ENCODE measurements at places on chromosomes 5 and 9.

GRCh38 chr5:1292846-1293415 lies 1.9 kb downstream of the TERT start:
- no peak for DNase-seq

DNA sequence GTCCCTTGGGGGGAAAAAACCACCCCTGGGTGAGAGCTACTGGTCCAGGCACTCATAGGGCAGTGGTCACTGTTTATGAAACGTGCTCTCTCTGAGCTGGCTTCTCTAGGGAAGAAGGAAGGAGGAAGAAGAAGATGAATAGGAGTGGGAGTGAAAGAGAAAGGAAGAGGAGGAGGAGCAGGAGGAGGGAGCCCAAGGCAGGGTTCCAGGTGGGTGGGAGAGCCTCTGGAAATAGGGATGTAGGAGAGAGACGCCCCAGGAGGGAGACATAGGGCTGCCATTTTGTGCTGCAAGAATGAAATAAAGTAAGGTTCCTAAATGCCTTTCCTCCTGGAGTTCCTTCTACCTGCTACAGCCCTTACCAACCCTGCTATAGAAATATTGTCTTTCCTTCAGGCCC lies 65.7 kb downstream of the PCDH1 start:
- DNase-seq, result no peak

- no peak for DNase-seq
These were observed 179.6 kb upstream of the MPDZ start for GRCh38 chr9:13459071-13459470.

- no peak for DNase-seq
These were observed 35.5 kb downstream of the POU5F2 start for GRCh38 chr5:93705896-93706295.

DNA sequence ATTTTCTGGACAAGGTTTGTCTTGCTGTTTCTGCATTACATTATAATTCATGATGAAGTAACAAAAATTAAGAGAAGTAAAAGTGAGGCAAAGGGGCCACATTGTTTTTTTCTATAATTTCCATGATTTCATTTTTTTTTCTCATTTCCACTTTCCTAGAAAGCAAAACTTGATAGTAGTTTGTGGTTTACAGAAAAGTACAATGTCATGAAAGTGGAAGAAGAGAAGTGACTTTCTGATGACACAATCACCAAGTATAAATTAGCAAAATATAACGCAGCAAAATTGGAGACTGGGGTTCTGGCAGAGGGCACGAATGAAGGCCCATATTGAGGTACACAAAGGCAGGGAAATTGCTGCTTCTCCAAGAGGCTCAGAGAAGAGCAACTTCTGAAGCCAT lies 5.0 kb upstream of the IFNA14 start:
- no peak for DNase-seq

DNA sequence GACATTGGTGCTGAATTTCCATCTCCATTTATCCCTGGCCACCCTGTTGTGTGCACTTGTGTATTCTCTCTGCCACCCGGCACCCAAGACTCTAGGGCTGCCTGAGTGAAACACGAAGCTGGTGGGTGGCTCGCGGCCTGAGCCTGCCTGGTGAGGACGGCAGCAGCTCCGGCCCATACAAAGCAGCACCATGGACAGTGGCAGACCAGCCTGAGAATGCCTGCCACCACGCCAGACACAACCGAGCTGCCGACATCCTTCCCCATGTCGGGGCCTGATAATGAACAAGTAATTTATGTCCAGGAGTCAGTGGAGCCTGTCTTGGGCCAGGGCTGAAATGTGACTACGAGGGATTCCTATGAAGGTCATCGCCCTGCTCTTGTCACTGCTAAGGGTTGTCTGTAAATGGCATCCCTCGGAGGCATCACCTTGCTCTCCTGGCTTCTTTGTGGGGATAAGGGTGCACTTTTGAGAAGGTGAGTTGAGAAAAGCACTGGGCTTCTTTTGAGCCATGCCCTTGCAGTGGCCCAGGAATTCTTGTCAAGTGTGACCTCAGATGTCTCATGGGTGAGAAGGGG lies 175.7 kb downstream of the MELK start:
- DNase-seq, result no peak

DNA sequence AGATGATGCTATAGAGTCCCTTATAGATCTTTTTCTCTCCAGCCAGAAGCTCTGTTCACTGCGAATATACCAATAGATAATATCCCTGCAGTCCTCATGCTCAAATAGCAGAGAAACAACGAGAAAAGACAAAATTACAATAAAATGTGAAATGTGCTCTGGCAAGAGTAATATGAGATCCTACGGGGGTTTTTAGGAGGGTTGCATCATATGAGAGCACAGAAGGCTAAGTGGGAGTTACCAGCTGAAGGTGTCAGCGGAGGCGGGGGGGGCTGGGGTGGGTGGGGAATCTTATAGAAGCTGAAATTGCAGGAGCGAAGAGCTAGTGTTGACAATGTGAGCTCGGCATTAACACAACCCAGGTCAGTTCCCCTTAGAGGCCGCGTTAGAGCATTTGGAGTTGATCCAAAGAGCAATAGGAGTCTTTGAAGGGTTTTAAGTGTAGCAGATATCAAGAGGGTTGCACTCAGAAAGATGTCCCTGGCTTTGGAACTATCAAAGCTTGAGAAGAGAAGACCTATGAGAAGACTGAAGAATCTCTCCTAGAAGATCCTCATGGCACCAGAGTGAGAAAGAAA lies 109.7 kb downstream of the BASP1 start:
- DNase-seq, result no peak

- DNase-seq, result no peak
These were observed 111.8 kb downstream of the EFNA5 start for GRCh38 chr5:107558823-107559375.

GRCh38 chr5:35182486-35182885 lies 47.8 kb downstream of the PRLR start:
- no peak for DNase-seq

DNA sequence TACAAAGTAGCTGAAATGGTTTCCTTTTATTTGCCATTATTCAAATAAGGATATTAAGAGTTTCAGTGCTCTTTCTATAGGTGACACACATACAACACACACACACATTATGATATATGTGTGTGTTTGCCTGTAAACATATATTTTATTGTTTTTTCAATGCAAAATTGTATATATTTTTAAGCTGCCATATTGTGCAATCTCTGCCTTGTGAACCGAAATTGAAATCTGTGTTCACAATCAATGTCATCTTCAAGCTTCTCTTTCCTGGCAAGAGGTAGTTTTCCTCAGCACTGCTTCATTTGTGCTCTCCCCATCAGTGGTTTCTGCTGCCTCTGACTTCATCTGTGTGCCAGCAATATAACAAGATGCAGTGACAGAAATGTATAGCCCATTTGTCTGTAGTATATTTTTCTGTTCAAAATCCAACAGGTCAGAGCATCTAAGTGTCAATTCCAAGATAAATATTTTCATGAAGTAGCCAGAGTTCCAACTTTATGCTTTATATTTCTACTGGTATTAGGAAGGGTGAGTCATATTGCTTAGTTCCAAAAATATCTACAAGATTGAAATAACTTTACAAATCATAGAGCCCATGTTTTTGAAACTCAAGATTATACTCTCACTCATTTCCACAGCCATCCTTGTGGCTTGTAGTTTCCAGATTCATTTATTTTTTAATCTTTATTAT lies 1704.8 kb upstream of the CDH9 start:
- no peak for DNase-seq

DNA sequence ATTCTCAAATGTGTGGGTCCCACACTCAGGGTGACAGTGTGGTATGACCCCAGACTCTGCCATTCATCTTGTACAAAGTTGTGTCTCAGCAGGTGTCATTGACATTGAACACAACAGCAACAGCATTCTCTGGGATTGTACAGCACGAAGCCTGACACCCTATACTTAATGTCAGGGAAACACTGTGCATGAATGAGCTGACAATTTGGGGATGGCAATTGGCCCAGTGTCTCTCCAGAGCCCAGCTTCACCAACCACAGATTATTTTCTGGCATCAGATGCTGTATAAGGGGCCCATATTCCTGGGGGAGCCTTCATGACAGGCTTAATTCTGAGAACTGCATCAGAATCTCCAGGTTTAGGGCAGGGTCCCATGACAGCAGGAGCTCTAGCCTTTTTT lies 143.2 kb downstream of the GCNT1 start:
- DNase-seq, result no peak

GRCh38 chr9:18665947-18666346 lies 192.0 kb downstream of the ADAMTSL1 start:
- no peak for DNase-seq

DNA sequence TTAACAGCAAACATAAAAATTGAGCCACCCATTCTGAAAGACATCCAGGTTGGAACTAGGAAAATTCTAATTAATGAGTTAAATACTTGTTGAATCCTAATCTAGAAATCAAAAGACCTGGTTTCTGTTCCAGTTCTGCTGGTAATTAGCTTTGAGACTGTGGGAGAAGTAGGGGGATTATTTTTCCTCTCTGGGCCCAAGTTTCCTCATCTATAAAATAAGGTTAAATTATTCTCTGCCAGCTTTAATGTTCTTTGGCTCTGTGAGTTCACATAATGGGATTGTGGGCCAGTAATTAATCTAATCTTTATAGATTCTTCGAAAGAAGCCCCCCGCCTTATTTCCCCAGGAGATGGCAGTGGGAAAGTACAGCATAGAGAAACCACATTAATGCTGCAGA lies 104.6 kb downstream of the ENC1 start:
- no peak for DNase-seq

DNA sequence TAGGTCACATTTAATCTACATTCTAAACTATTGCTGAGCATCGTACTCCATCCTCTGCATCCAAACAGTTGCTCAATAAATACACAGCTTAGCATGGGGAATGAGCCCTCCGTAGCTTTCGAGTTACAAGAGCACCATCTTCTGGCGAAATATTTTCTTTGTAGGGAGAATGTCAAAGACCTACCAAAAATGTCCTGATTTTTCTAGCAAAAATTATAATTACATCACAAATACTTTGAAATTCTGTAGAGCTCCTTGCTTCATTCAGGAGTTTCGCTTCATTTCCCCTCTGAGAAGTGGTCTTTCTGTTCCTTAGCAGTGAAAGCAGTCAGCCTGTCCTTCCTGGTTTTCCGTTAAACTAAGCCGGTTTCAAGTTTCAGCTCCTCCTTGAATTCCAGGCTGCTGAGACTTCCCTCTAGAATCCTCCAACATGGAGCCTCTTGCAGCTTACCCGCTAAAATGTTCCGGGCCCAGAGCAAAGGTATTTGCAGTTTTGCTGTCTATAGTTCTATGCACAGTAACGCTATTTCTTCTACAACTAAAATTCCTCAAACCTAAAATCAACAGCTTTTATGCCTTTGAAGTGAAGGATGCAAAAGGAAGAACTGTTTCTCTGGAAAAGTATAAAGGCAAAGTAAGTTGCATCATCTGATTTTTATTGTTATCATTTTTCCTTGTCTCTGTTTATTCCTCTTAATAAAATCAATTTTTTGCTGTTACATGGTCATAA lies at the start of gene GPX8:
TSS of gene GPX8 (plus strand) at position 409 of the 730 bp plus-strand sequence. CDS start at position 431, 22 bp downstream.
- no peak for DNase-seq

DNA sequence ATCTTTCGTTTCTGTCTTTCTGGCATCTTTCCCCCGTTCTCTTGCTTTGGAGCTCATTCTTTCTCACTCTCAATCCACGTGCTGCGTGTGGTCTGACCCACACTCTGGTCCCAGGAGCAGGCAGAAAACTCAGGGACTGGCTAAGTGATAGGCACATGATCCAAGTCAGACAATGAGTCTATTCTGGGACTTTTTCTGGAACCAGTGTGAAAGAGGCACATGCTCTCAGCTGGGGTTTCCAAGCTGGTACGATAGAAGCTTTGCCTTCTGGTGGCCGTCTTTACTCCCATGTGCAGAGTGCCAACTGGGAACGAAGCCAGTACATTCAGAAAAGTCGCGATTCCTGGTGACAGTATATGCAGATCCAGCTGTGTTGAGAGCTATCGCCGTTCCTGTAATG lies 94.4 kb downstream of the PDZD2 start:
- DNase-seq, result no peak

DNA sequence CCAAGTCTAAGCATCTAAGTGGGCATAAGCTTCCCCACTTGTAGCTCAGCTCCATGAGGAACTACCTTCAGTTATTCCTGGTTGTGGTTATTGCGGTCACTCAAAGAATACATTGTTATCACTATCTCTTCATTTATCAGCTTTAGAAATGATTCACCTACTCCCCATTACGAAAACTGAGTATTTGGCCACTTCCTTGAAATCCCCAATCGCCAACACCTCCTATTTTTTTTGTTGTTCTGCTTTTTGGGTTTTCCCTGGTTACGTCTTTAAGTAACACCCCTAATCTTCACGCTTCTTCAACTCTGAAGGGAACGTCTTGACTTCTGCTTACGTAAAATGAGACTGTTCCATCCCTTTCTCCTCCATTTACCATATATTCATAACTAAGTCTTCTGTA lies 20.7 kb downstream of the MAPK9 start:
- DNase-seq, result no peak

All from stimulated activated CD4-positive, alpha-beta T cell treated with anti-CD3 and anti-CD28 coated beads, Interleukin-1b, Interleukin-23, amount 100 ng/mL, for 24 hours (primary cell).